ENCODE measurements at places on chromosomes 6 and 20.

- no peak for ATAC-seq
These were observed 309.3 kb upstream of the SUPT3H start for GRCh38 chr6:45686841-45687569.

GRCh38 chr6:89475634-89476033 lies 42.7 kb downstream of the ANKRD6 start:
- no peak for ATAC-seq

- ATAC-seq = no peak
These were observed 93.3 kb downstream of the RNASET2 start for GRCh38 chr6:166862978-166863530.

DNA sequence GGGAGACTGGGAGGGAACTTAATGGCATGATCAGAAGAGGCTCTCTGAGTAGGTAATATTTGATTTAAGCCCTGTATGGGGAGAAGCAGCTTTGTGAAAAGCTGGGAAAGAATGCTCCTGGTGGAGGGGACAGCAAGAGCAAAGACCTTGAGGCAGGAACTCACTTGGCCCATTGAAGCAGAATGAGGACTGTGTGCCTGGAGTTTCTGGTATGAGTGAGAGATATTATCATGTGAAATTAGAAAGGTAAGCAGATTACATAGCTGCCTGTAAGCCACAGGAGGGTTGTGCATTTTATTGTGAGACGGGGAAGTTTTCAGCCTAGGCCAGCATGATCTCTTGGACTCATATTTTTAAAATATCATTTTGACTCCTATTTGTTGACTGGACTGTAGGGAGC lies 502.1 kb downstream of the DHX35 start:
- ATAC-seq = no peak

- ATAC-seq = peak; percentile 18
These were observed 27.6 kb upstream of the MRPS18A start for GRCh38 chr6:43715056-43715788.

DNA sequence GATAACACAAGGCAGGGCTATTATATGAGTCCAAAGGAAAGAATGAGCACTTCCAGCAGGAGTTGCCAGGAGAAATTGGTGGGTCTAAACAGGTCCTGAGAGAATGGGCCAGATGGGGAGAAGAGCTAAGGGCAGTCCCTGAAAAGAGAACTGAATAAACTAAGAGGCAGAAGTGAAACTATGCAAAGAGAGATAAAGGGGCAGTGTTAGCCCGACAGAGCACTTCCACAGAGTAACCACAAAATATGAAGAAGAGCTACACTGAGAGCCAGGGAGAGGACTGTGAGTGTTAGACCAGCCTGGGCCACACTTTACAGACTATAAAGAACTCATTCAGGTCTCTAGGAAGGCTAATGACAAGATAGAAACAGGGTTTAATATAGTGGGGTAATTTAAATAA lies 43.8 kb downstream of the RALGAPA2 start:
- peak; percentile 38 for ATAC-seq

DNA sequence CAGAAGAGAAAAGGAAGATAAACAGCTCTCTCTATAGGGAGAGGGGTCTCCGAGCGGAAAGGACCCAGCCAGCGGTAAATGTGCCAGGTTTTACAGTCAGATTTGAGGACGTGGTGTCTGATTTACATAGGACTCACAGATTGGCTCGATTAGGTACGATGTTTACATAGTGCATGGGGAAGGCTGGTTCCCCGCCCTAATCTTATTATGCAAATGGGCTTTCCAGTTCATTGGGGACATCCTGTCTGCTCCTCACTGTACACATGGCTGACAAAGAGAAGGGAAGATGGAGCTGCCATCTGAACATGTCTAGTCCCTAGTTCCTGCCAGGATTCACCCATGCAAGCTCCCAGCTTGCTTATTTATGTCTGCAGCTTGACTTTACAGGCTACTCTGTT lies 119.9 kb downstream of the RNF144B start:
- ATAC-seq = no peak

- ATAC-seq = no peak
These were observed 148.3 kb downstream of the HS3ST5 start for GRCh38 chr6:114194362-114195026.

DNA sequence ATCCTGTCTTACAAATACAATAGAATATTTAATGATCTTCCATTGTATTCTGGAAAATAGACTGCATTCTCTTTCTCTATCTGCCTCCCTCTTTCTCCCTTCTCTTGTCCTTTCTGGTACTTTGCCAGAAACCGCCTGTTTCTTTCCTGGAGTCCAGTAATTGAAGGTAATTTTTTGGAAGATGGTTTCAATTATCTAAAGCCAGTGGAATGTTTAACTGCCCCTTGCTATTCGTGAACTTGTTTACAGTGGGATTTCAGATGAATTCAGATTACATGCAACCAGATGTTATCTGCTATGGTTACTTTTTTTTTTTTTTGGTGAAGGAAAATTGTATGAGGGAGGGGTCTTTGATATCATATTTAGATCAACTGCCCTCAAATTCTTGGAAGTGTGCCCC lies 655.5 kb upstream of the FLRT3 start:
- ATAC-seq = no peak

DNA sequence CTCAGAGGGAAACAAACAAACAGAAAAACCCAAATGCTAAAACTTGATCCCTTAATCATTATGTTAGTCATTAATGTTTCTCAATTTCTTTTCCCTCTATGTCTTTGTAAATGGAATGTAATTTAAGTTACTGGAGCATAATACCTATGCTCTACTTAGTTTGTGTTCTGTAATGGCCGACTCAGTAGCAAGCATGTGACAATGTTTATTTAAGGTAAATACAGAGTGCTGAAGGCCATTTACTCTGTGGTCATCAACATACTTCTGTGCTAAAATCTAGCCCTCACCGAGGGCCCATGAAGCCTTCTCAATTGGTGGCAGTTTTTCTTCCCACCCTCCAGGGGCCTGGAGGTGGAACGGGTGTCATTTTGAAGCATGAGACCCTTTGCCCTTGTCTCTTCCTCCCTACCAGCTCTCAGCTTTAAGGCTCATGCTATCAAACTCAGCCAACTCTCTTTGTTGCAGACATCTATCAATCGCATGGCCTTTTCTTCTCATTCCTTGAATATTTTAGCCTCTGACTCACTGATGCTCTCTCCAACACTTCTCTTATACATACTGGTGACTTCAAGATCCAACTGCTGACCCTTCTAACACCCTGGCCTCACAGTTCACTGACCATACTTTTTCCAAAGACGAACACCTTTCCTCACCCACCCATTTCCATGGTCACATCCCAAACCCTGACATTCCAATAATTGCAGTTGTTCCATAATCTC lies 48.2 kb downstream of the STX7 start:
- no peak for ATAC-seq

DNA sequence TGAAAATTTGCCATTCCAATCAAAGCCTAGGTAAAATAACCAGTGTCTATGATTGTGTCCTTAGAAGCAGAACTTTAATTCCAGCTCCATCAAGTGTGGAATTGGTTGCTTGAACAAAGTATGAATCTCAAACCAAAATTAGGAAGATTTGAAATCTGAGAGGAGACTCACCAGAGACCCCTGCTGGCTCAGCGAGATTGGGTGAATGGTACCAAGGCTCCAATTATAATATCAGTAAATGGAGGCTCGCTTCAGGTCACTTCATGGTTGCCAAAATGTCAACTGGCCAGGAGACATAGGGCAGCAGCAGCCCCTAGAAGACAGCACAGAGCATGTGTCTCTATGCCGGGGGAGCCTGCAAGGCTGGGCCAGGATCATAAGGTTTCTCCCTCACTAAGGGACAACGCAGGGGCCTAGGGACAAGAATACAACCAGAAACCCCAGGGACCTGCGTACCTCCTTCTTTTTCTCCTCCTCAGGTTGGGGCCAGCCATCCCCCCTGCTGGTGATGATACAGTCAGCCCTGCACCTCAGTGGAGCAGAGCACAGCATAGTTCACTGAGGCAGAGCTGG lies 14.0 kb downstream of the RBL1 start:
- ATAC-seq = peak; percentile 13

- no peak for ATAC-seq
These were observed 13.0 kb downstream of the TXNDC5 start for GRCh38 chr6:7897461-7898192.

DNA sequence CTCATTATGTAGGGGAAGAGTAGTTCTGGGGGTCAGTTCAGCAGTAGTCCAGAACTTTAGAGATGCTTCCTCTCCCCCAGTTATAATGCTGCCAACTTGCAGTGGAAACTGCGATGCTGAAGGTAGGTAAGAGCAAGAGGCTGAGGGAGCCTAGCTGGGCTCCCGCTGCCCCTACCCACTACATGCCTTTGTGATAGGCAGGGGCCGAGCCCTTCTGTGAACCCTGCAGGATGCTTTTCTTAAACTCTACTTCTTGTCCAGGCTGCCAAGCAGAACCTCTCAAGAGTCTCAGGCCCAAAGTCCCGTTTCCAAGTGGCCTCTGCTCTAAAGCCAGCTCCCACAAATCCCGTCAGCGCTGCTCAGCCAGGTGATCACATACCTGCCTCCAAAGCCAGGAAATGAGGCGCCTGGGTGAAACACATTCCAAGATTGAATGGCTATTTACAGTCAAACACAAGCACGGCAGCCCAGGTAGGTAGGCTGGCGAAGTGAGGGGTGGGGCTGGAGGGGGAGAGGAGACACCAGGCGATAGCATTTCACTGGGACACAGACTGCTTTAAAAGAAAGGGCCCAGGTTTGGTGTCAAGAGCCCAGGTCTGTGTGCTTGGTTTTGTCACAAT lies 150.7 kb downstream of the CD24 start:
- no peak for ATAC-seq

DNA sequence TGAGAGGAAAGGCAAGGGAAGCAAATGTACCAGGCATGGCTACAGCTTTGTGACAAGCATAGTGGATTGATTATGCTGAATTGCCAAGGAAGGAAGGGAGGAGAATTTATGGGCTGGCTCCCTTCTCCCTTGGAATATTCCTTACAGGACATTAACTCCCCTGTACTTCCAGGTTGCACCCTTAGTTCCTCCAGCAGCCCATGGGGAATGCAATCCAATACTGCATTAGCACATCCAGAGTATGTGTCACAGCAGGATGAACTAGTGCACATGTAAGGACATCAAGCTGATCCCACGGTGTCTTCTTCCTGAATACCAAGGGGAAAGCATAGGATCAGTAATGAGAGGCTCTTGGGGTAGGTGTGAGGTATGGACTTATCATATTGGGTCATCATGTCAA lies 390.7 kb upstream of the POU3F2 start:
- ATAC-seq = no peak

- no peak for ATAC-seq
These were observed 24.0 kb upstream of the CLIC5 start for GRCh38 chr6:46039646-46040045.

DNA sequence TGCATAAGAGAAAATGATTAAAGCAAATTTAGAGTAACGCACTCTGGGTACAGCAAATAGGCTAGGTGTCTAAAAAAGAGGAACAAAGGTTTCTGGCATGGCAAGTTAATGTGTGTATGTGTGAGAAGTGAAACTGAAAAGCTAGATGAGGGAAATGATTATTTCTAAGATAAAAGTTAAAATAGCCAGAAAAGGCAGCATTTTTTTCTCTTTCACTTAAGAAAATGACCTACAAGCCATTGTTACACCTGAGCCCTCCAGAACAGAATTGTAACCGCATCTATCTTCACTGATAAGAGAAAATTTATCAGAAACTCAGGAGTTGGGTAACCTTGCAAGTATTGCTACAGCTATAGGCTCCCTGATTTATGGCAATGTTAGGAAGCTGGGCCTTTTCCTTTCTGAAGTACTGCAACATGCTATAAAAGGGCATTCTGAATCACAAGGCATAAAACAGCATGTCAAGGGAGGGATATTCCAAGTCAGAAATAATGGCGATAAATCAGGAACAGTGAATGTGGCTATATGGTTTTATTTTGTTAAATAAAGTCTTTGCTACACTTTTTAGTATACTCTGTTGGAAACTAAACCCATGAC lies 395.3 kb downstream of the TBC1D32 start:
- no peak for ATAC-seq

- ATAC-seq = no peak
These were observed 443.9 kb downstream of the CDKAL1 start for GRCh38 chr6:20978151-20978614.

DNA sequence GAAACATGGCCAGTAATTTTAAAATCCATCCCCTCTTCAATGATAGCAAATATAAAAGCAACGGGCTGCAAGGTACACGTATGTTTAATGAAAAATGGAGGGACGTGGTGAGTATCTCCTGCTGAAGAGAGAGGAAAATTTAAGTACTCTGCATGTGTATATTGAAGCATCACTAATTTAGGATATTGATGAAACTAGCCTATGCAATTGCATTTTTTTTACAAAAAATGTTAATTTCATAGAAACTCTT lies 362 bp upstream of the TMX4 start:
- no peak for ATAC-seq

DNA sequence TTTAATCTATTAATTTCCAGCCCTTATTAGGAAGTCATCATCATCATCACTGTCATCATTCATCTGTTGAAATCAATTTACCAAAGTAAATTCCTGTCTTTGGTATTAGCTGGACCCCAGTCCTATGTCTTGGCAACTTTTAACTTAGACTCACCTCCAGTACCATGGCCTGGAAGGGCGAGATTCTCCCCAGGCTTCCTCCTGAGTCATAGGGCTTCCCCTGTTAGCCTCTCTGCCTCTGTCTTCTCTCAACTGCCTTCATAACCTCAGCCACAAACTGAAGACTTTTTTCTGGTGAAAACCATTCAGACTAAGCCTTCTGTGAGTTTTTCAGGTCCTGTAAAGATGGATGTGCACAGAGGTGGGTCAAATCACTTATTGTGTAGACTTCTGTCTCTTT lies 95.0 kb downstream of the NKAIN2 start:
- no peak for ATAC-seq

DNA sequence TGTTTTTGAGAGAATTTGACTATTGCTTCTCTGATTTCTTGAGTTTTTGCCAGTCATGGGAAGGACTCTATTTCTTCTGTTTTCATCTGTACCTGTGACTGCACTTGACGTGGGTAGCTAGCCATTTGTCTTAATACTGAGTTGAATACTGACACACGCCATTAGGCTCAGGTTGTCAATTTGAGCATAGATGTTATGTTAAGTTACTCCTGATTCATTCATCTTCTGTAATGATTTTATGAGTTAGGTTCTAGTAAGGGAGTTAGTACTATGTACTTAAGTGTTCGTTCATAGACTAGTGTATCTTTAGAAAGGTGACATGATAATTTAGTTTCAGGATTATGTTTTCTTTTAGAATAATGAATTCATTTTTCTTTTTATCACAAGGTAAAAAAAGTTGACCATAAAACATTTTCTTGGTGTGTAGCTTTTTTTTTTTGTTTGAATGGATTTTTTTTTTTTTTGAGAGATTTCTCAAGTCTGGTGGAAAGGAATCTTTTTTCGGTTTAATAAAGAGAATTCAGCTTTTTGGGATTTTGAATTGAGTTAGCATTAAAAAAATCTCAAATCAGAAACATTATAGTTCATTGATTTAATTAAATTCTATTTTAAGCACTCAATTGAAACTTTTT lies 1.7 kb downstream of the AFDN start:
- ATAC-seq = no peak

DNA sequence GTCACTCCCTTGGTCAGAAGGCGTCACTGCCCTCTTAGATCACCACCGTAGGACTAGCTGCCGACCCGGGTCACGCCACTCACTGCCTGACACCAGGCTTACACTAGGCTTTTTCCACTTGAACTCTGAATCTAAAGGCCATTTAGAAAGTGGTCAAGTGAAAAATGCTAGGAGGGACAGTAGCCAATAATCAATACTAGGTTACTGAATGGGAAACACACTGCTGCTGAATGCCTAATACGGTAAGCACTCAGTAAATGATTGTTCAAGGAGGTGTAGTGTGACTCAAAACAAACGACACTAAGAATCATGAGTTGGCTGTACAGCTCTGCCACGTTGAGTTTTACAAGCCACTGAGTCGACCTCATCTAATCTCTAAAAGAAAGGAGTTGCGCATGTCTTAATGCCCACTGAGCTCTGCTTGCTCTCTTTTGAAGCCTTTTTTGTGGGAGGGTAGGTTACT lies 760 bp upstream of the IBTK start:
- peak; percentile 74 for ATAC-seq
